Germinal center (tissue), 1 donor: ENCODE measurements at places on chromosomes 1 and 21.

DNA sequence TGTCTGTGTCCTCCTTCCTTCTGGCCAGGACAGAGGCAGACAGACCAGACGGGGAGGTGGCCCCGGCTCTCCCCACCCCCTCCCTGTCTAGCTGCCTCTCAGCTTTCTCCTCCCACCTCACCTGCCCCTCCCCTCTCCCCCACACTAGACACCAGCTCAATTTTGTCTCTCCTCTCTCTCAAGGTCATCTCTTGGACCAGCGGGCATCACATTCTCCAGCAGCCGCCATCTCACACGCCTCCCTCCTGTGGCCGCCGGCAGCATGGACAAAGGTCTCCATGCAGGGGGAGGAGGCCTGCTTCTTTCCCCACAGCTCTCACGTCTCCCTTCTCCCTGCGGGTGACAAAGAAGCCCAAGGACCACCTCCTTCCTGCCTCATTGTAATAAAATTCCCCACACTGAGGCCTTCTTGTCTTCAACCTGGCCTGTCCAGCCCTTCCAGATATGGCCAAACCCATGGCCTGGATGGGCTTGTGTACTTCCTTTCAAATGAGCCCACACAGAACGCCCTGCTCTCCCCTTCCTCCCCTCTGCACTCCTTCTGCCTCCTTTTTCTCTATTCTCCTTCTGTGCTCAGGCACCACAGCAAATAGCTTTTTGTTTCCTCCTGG lies 14.6 kb downstream of the OPTC start:
- no peak for DNase-seq

GRCh38 chr1:60664086-60664625 lies 418.2 kb upstream of the NFIA start:
- DNase-seq = no peak

DNA sequence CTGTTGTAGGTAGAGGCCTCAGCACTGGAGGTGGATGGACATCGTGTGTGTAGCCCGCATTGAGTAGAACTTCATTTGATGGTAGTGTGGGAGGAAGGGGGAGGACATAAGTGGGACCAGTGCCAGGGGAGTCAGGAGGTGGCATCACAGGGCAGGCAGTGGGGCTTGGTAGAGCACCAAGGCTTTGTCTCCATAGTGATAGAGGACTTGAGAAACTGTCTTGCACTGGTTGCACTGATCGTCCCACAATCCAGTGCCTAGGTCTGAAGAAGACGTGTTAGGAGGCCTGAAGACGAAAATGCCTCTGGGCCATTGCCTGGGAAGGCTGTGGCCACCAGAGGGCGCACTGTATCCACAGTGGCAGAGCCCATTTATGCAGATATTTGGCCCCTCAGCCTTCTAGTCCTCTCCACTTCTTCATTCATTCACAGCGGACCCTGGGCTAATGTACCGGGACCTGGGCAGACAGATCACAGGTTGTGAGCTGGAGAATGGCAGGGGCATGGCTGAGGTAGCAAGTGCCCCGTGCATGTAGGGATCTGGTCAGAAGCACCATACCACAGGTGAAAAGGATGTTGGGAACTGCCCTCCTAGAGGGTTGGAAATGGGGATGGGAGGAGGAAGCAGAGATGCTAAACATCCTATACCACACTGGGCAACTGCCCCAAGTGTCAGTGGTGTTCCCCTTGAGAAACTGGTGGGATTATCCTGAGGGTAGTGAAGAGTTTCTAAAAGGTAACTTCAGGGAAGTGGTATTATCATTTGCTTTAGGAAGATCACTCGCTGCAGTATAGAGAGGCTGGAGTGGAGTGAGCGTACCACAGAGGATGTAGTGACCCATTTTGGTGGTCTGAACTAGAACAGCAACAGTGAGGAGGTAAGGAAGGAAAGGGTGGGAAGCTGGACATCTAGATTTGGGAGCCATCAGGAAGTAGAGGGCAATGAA lies 95.3 kb downstream of the PIK3R3 start:
- peak; percentile 81 for DNase-seq

- no peak for DNase-seq
Measured at GRCh38 chr1:41382480-41383090, 21.4 kb downstream of the FOXO6 start.

- no peak for DNase-seq
Measured at GRCh38 chr1:230501242-230501641, 75.1 kb upstream of the PGBD5 start.

GRCh38 chr1:235138821-235139220 lies 10.2 kb upstream of the TOMM20 start:
- DNase-seq = no peak

- DNase-seq = no peak
Measured at GRCh38 chr1:117001254-117001927, at the start of gene CD101. TSS of gene CD101 (plus strand) at chr1:117001760. CDS start at chr1:117001818, 58 bp downstream.

DNA sequence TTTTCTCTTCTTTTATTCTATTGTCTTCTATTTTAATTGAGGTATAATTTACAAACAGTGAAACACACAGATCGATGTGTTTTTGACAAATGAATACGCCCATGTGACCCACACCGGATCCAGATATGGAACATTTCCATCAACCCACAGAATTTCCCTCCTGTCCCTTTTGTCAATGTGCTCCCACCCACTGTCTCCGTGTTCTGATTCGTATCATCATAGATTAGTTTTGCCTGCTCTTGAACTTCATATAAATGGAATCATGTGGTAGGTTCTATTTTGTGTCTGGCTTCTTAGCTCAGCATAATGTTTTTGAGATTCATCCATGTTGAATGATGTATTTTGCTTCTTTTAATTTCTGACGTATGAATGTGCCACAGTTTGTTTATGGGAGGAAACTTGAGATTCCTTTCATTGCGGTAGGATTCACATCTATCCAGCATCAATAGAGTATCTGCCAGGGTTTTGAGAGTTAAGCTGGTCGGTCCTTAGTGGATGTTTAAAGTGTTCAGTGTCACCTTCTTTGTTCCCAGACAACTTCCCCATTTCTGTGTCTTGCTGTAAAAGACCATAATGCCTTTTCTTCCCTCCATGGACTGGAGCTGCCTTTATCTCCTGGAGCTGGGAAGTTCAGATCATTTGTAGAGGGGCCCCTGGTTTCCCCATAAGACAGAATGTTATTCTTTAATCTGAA lies 14.7 kb downstream of the NAV1 start:
- DNase-seq = no peak

DNA sequence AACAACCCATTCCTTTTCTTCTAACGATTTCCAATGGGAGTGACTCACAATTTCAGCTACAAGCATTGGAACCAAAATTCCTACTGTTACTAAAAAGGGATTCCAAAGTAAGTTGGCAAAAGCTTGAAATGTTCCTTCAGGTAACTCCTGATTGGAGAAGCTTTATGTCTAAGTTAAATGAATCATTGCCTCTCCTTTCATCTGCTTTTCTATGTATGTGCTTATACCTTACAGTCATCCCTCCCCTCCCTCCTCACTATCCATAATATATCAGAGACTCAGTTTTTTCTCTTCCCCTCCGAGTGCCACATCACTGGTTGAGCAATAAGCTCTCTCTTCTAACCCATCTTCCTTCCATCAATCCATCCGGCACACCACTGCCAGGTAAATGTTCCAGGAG lies 86.8 kb downstream of the TIAM1 start:
- no peak for DNase-seq

DNA sequence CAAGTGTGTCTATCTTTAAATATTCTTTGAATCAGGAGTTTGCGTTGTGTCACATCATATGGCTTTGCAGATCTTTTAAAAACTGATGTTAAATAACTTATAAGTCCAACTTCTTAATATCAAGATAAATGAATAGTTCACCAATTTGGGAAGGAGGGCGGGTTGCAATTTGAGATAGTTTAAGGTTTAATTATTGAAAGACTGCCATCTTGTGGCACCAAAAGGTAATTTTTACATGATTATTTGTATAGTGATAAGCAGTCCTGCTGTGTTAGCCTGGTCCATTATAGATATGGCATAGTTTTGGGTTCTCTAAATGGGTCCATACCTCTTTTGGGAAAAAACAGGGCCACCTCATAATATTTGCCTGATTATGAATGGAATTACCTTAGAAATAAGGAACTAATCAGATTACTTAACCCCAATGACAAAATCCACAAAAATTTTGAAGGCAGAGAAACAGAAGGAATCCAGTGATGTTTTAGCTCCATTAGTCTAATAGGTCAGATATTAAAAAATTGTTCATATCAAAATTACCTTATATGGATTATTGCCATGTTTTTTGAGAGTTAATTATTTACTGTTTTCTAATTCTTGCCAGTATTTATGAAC lies 64.3 kb downstream of the PRKAA2 start:
- peak; percentile 17 for DNase-seq

- no peak for DNase-seq
Measured at GRCh38 chr21:42539342-42539741, 25.7 kb downstream of the SLC37A1 start.

DNA sequence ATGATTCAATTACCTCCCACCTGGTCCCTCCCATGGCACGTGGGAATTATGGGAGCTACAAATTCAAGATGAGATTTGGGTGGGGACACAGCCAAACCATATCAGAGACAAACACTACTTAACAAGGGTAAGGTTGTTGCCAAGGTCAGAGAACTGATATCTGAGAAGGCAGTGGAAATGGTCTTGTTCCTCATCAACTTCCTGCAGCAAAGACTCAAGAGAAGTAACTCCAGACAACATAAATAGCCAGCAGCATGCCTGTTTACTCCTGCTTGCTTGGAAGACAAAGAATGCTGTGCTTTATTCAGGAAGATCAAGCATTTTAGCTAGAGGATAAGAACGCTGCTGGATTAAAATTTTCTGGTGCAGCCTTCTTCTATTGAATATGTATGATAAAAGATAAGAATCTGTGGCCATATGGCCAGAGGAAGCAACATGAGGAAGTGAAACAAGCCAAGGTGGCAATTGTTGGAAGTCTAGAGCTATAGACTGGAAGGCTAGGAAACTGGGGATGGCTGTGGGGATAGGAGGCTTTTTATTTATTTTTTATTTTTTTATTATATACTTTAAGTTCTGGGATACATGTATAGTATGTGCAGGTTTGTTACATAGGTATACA lies 36.4 kb downstream of the DDAH1 start:
- DNase-seq = no peak

DNA sequence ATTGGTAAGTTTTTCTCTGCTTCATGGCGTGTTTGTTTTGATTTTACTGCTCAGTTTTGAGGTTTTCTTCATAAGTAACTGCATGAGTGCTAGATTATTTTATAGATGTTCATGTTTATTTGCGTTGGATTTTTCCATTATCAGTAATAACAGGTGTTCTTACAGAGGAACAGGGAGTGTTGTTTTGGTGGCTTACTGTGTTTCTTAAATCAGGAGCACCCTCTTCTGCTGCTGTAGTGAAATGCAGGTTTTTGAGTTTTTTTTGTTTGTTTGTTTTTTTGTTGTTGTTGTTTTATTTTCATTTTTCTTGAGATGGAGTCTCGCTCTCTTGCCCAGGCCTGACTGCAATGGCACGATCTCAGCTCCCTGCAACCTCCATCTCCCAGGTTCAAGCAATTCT lies 32.6 kb downstream of the CTBS start:
- DNase-seq = no peak

GRCh38 chr21:23394458-23394857 lies 2212.8 kb downstream of the MRPL39 start:
- no peak for DNase-seq

- DNase-seq = no peak
Measured at GRCh38 chr1:170864238-170864637, 71.1 kb upstream of the MROH9 start.

DNA sequence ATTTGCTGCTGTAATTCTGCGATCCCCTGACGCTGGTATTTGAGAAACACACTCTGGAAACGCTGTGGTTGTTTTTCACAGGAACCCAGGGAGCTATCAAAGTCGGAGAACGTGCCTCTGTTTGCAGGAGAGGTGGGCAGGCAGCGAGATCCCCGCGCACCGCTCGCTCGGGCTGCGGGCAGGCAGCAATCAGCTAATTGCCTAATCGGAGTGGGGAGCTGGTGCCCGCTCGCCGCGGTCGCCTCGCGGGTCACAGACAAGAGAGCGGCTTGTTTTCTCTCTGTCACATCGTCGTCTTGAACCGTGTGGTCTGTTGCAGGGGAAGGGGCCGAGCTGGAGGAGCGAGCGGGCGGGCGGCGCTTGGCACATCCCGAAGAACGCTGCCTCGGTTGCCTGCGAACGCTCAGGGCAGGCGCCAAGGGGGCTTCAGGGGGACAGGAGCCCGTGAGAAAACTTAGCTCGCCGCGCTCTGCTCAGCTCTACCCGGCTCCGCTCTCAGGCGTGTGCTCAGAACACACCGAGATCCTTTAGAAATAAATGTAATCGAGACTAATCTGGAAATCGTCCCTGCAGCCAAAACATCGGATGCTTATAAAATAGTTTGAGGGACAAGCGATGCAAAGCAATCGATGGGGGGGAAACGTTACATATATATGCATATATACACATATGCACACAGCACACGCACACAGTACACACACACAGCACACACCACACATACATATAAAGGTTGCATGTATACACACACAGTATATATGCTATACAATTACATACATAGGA lies 93.6 kb upstream of the SMYD2 start:
- no peak for DNase-seq

- DNase-seq = no peak
Measured at GRCh38 chr1:4022715-4023114, 122.6 kb upstream of the C1orf174 start.

DNA sequence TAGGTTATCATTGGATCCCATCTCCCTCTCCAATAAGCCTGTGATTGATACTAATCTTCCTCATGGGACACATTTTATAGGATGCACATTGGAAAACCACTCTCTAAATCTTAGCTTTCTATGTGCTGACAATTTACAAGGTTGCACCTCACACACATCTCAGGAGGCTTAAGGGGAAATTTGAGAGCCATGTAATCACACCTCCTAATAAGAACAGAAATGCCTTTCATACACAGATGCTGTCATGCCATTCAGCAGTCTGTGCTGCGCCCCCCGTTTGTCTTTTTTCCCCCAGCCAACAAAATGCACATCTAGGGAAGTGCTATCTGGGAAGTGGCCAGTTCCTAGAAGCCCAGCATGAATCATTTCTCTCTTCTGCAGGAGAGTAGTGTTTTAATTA lies 154.5 kb downstream of the ST6GALNAC5 start:
- no peak for DNase-seq

DNA sequence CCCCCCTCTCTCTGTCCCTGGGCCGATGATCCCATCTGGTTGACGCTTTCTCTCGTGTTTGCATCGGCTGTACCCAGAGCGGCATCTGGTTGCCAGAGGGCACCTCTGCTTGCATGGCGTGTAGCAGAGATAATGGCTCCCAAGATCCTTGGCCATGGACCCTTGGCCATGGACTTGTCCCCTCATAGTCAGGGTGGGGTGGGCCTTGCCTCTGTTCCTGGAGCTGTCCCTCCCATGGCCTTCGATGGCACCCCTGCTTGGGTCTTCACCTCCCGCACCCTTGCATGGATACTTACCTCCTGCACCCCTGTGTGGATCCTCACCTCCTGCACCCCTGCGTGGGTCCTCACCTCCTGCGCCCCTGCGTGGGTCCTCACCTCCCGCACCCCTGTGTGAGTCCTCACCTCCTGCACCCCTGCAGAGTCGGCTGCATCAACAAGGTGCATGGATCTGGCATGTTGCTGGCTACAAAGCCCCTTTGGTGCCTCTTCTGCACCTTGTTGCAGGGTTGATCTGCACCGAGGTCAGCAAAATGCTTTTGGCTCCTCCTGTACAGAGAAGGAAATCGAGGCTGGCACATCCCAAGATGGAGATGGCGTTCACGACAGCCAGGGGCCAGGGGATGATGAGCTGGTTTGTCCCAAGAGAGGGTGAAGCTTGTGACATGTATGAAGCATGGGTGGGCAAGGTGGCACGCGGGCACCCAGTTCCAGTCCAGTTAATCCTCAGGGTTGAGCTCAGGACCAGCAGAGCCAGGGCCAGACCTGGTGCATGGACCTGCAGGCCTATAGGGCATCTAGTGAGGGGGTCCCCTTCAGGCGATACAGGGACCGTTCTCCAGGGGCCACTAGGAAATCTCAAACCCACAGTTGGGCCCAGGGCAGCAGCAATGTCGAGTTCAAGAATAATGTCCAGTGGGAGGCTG lies 46.1 kb upstream of the C1orf174 start:
- no peak for DNase-seq
